GM13976 (cell line): ENCODE measurements at places on chromosomes 5 and 9.

- DNase-seq = peak; percentile 62
These were observed 105.6 kb upstream of the PCA3 start for GRCh38 chr9:76658510-76659231.

- no peak for DNase-seq
These were observed 8.0 kb downstream of the TCF7 start for GRCh38 chr5:134122530-134122929.

GRCh38 chr5:149745212-149745942 lies 15.3 kb downstream of the PPARGC1B start:
- DNase-seq = no peak

DNA sequence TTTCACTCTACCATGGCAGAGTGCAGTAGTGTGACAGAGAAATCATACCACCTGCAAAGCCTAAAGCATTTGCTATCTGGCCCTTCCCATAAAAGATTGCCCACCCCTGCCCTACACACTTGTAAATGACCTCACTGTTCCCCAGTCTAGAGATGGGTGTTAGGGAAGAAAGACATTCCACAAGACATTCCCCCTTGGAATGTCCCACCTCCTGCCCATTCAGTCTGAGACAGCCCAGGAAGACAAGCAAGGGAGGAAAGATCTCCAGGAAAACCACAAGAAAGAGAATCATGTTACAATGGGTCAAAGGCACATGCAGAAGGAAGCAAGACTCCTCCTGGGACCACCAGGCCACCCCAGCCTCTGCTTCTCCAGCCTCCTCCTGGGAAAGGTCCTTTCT lies 230.0 kb downstream of the AGTPBP1 start:
- DNase-seq = no peak

- no peak for DNase-seq
These were observed 15.1 kb upstream of the PHF19 start for GRCh38 chr9:120891884-120892747.

DNA sequence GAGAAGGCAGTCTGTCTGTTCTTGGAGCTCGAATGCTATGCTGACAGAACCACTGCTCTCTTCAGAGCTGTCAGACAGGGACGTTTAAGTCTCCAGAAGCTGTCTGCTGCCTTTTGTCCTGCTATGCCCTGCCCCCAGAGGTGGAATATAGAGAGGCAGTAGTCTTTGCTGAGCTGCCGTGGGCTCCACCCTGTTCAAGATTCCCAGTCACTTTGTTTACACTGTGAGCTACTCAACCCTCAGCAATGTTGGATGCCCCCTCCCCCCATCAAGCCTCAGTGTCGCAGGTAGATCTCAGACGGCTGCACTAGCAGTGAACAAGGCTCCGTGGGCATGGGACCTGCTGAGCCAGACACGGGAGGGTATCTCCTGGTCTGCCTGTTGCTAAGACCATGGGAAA lies 344.2 kb downstream of the TMEM161B start:
- no peak for DNase-seq

DNA sequence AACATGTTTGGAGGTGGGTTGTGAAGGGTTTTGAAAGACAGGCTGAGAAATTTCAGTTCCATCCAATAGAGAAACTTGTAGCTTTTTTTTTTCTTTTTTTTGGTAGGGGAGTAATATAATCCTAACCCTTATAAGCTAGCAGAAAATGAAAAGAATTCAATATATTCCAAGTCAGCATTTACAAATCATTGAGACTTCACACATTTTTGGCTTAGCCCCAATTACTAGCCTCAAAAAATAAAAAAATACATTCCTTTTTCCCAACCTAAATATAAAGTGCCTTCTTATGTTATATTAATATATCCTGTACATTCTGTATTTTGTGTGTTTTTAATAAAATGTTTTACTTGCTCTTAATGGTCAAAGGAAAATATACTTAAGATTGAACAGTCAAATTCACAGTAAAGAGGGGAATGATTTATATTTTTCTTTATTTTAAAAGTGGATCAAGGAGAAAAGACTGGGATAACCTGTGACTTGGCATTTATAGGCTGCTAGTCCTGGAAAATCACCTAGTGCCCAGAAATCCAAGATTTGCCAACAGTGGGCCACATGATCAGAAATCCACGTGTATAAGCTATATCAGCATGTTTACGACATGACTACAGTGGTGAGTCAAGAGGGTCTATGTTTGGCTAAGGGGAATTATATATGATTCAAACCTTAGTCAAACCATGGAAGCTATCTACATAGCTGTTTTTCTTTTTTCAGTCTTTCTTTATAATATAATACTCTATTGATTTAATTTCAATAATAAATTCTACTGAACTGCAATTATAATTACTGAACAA lies 14.5 kb downstream of the HACD4 start:
- DNase-seq = no peak
